NCI-H510A (cell line): ENCODE measurements at places on chromosomes 13 and 19.

DNA sequence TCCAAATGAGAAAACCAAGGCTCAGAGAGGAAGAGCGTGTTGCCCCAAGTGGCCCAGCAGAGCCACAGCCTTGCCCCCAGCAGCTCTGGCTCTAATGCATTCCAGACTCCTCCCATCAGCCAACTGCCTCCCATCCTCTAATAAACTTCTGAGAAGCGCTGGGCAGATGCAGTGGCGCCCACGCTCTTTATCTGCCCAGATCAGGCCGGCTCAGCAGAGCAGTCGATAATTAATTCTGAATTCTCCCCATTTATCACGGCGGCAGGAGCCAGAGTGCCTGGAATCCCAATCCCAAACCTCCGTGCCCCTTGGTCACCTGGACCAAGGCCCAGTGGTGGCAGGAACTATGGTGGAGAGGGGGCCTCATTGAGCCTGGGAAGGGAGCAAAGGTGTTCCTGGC is 13.9 kb downstream of the TINCR start:
- DNase-seq = no peak

- DNase-seq = no peak
Measured at GRCh38 chr13:75636436-75637180, 478 bp downstream of the LMO7 start.

GRCh38 chr13:50396001-50396400 is 380.8 kb downstream of the KCNRG start:
- no peak for DNase-seq

GRCh38 chr13:31887286-31887685 is 144.3 kb upstream of the FRY start:
- DNase-seq = no peak

DNA sequence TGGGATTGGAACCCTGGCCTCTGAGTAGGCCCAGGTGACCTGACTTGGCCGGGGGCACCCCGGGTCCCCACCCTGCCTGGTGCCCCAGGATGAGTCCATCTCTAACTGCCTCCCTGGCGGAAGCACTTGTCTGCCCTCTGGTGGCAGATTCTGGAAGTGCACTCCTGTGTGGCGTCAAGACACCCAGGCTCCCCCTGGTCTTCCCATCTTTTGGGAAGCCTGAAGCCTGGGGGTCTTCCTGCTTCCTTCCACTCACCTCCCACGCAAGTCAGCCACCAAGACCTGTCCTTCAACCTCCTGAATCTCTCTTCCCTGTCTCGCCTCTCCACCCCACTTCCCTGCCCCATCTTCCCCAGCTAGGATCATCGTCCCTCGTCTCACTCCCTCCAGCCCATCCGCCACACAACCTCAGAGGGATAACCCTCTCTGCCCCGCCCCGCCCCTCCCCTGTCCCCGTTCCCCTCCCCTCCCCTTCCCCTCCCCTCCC is 7.4 kb downstream of the RABAC1 start:
- peak; percentile 14 for DNase-seq

DNA sequence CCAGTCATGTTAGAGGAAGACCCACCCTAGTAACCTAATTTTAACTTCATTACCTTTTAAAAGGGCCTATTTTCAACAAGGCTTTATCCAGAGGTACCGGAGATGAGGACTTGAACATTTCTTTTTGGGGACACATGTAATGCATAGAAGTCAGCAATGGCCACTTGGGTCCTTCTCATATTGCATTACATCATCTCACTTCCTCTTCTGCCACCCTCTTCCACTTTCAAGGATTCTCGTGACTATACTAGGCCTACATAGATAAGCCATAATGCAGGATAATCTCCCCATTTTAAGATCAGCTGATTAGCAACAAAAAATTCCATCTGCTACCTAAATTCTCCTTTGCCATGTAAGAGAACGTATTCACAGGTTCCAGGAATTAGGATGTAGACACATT is 557.2 kb downstream of the KCTD12 start:
- DNase-seq = no peak

- DNase-seq = no peak
Measured at GRCh38 chr13:112967686-112968379, 1.2 kb upstream of the MCF2L start.

DNA sequence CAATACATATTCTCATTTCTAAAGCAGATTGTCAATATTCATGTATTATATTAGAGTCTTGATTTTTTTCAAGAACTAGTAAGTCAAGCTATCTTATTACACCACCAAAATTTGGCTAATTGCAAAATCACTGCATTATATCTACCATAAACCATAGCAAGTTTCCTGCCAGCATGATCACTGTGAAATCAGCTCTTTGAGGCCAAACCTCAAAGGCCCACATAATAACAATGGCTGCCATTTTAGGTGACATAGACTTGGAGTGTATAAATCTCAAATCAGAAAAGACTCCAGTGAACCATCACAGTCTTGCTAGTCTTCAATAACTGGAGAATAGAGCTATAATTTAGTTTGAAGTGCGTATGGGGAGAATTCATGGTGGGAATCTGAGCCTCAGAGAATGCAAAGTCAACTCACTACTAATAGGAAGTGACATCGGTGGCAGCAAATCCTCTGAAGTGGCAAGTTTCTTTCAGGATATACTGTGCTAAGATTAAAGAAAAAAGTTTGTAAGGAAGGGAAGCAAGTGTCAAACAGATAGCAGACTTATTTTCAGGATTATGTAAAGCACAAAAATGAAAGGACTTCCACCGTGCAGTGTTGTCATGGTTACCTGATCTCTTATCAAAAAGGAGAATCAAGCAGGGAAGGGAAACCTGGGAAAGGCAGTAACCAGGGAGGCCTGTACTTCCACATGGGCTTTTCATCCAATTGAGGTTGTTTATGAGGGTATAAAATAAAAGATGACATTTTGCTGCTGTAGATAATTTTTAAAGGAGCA is 117.4 kb upstream of the FNDC3A start:
- DNase-seq = no peak

- no peak for DNase-seq
Measured at GRCh38 chr13:26619358-26619757, 61.9 kb downstream of the WASF3 start.

- no peak for DNase-seq
Measured at GRCh38 chr19:10636304-10636972, 11.1 kb downstream of the SLC44A2 start.

DNA sequence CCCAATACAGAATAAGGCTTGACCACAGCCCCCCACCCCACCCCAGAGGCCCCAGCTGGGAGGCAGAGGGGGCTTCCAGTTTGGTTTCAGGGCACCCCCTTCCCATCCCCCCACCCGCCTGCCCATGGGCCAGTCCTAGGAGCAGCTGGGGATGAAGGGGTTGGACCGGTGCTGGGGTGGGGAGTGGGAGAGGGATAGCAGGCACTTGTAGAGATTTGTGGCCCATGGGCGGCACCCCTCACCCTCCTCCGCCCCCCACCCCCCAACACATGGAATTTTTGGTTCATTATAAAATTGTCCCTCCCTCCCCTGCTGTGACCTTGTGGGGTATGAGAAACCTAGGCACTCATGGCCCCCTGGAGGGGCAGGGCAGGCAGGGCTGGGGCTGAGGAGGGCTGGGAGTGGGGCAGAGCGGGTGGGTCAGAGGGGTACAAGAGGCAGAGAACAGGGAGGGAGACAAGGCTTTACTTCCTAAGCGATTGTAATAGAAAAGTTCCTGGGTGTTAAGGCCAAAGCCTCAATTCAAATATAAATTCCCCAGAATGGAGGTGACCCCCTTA is 5.3 kb upstream of the GSK3A start:
- no peak for DNase-seq

DNA sequence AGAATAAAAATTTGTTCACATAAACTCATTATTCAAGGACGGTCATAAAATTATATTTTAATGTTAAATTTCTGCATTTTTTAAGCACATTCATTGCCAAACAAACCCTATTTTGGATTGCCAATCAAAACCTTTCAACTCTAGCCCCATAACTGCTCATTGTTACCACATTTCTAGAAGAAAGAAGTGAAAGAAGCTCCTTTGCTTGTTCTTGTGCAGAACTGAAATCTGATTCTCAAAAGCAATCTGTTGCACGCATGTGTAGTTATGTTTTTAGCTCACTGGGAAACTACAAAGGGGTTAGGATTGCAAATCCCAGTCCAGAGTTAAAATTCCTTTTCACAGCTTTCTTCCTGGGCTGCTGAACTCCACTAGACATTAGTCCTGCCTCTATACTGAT is 109.5 kb upstream of the MIR17HG start:
- no peak for DNase-seq

- no peak for DNase-seq
Measured at GRCh38 chr19:14715841-14716240, 26.0 kb downstream of the ZNF333 start.

DNA sequence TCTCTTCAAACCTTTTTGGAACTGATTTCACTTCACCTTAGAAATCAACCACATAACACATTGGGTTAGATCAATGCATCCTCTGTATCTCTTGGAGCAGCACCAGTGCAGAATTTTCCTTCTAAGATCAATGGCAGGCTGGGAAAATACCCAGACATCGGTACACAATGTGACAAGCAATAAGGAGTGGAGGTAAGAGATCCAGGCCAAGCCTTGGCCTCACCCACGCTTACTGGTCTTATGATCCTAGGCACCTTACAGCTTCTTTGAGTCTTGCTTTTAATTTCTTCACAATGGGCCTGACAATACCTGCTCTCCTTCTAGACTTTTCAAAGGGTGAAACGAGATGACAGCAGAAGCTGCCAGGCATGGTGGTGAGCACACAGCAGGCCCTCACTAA is 232.0 kb downstream of the LACC1 start:
- DNase-seq = no peak

DNA sequence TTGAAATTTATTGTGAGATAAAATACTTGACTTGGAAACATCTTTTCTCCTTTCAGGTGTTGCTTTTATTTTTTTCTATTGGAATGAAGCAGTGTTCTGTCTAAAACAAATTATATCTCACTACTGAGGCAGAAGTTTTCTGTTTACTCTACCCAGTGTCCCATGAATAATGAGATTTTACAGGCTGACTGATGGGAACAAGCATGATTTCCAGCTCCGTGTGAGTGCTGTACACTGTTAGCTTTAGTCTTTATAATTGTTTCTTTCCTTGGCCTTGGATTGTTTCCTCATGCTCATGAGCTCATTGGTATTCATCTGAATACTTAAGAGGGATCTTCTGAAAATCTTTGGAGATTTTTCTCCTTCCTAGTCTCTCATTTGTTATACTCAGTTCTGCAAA is 2049.5 kb upstream of the PRR20A start:
- no peak for DNase-seq

DNA sequence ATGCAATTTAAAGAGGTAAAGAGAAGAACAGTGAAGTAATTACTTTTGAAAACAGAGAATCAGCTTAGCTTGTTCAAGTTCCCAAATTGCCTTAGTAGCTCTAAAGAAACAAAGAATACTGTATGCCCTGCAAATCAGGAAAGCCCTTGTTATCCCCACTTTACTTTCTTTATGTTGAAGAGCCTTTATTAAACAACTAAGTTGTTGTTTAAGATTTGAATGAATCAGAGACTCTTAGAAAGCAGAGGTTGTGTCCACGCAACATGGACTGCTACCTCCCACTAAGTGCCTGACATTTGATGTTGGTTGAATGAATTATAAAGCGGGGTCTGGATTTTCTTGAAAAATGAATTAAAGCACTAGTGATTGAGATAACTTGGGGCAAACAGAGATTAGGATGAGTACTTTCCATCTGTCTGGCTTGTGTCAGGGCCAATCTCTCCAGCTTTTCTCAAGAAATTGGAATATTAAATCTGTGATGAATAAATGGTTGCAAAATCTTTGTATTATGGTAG is 214.7 kb downstream of the POSTN start:
- no peak for DNase-seq

- no peak for DNase-seq
Measured at GRCh38 chr13:44191504-44192171, 182.0 kb upstream of the SERP2 start.

- DNase-seq = no peak
Measured at GRCh38 chr13:64455124-64455523, 2775.0 kb downstream of the PCDH9 start.

- DNase-seq = no peak
Measured at GRCh38 chr13:95477187-95477586, 75.3 kb upstream of the CLDN10 start.

DNA sequence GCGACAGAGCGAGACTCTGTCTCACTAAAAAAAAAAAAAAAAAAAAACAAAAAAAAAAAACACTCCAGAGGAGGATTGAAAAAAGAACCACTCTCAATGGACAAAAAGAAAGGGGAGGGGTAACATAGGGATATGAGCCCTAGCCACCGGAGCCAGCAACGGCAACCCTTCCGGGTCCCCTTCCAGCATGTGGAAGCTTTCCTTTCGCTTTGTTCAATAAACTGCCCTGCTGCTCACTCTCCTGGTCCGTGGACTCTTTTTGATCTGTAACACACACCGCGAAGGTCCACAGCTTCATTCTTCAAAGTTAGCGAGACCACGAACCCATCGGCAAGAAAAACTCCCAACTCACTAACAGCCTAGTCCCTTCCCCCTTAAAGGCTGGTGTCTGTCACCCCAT is 1.0 kb upstream of the REX1BD start:
- DNase-seq = no peak

DNA sequence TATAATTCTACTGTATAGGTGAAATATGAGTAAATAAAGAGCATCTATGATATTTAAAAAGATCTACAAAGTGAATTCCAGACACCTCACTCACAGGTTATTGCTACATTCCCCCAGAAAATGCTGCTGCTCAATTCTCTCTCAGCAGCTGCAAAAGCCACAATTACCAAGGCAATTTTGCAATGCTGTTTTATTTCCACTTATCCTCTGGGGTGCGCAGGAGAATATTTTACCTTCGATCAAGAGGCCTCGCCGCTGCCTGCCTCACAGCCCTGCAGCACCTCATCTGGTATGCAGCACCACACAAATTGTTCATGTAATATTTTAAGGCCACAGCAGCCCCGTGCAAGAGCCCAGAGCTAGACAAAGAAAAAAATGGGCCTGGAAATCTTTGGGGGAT is 333.2 kb downstream of the DNAJC15 start:
- no peak for DNase-seq

GRCh38 chr19:7863971-7864689 is 10.1 kb downstream of the PRR36 start:
- DNase-seq = no peak

GRCh38 chr19:39890755-39891551 is 43.5 kb downstream of the FCGBP start:
- DNase-seq = no peak

- DNase-seq = no peak
Measured at GRCh38 chr19:33476151-33476707, 45.4 kb downstream of the PEPD start.

- no peak for DNase-seq
Measured at GRCh38 chr13:92954746-92955145, 271.9 kb upstream of the GPC6 start.

DNA sequence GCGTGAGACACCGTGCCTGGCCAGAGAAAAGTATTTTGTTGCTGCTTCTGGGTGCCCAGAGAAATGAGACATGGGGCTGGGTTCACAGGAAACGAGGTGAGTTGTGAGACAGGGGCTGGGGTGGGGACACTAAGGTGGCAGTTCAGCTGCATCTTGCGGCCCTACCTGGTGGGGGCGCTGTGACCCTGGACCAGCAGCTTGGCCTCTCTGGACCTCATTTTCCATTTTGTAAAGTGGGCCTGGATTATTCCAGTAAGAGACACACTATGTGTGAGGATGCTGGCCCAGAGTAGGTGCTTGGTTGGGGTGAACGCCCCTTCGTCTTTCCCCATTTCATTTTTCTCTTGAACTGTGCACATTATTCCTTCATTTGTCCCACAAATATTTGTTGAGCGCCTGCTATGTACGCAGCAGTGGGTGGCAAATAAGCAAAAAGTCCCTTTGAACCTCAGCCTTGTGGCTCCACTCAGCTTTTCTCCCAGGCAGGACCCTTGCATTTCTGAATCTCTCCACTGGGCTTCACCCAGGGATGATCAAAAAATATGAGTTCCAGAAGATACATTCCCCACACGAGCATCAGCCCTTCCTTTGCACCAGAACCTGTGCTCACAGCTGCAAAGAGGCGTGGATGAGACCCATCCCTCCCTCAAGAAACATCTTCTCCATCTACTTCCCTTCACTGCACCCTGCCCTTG is 26.6 kb upstream of the OR10H1 start:
- DNase-seq = no peak
